ENCODE measurements at places on chromosomes 7 and 10. TPM values are rescaled to one million over a fixed set of nuclear protein-coding genes. Genes with fewer than 3 reads are reported as not detected.

Gene FGFR2
- total RNA-seq = 0.28 TPM

Gene ABCA13
- total RNA-seq = 0.06 TPM

Gene SNX10
- total RNA-seq = 4.5 TPM

Gene SNCG
- 10.0 TPM for total RNA-seq

Gene HSPA14
- 45.1 TPM for total RNA-seq

Gene COPS6
- total RNA-seq = 184 TPM

Gene PPP1R17
- total RNA-seq = not detected

Gene GNAT3
- total RNA-seq = not detected

Gene HTR5A
- total RNA-seq = not detected

Gene SLC29A4
- 8.9 TPM for total RNA-seq

Gene NUPR2
- not detected for total RNA-seq
